Hematopoietic multipotent progenitor cell treated with erythropoietin and hydrocortisone succinate and interleukin-3 and kit ligand, for 17 days (in vitro differentiated cells): ENCODE measurements at places on chromosomes 4 and X.

- no peak for DNase-seq
Observed at GRCh38 chr4:38581426-38582106, 82.4 kb upstream of the KLF3 start.

DNA sequence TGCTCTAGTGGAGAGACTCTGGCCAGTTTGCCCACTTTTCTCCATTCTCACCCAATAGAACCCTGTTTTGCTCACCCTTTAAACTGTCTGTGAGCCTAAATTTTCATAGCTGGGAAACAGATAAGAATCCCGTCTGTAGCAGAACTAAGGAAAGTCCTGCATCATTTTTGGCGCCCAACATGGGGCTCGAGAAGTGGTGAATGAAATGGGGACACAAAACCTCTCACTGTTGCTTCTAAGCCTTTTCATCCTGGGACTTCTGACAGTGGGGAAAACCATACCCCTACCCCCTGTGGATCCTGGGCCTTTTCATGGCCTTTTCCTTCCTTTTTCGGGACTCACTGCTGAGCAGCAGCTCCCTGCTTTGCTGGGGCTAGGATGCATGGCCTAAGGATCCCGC, 189.9 kb downstream of the INPP4B start:
- DNase-seq, result no peak

DNA sequence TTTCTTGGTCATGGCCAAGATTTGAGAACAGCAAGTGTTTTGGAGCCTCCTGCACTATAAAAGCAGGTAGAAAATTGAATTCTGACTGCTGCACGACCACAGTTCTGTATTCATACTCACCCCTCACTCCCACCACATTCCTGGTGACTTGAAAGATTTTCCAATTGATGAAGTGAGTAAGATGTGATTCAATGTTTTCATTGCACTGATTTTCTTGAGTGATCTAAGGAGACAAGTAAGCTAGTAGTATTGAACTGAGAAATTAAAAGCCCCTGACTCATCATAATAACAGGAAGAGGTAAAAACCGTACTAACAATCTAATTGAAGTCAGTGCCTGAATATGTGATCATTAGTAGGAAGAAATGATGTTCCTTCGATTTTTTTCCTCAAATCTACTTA, 6.1 kb upstream of the SEC24D start:
- no peak for DNase-seq

DNA sequence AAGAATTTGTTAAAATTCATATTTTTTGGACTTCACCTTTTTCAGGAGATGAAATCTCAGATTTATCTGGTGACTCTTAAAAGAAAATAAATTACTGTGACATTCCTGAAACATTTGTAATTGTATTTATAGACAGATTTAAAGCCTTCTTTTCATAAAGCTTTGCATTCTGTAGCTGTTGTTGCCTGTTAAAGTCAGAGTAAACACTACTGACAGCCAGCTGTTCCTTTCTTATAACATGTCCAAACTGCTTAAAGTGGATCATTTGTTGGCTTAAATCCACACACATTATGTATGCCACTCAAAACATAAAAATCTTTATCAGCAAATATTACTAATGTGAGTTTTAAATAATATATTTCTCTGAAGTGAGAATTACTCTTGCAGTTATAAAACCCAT, 157.5 kb downstream of the TECRL start:
- DNase-seq, result no peak

GRCh38 chr4:7198440-7199128, 6.2 kb downstream of the SORCS2 start:
- no peak for DNase-seq

- no peak for DNase-seq
Observed at GRCh38 chr4:40562208-40562607, 67.5 kb downstream of the RBM47 start.

DNA sequence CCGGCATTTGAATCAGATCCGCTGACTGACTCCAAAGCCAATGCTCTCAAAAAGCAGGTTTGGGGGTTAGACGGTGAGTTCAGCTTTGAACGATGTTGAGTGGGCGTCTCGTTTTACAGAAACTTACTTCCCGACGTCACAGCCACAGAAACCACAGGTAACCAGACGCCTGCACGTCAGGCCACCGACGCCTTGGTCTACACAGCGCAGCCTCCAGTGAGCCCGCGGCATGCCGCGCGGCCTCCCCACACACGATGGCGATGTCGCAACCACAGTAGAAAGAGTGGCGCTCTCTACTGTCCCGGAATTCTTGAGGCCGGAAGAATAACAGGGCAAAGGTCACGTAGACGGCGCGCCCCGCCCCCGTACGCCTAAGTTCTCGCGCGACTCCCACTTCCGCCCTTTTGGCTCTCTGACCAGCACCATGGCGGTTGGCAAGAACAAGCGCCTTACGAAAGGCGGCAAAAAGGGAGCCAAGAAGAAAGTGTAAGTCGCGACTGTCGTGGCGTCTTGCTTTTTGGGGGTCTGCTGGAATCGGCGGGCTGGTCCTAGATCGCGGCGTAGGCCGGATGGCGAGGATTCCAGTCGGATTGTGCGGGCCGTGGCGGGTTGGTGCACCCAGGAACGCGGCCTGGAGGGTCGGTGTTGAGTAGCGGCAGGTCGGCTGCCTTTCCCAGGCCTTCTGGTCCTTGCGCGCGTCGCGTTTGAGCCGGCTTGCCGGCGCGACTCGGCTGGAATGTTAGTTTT, at the start of gene RPS3A:
TSS of gene RPS3A (plus strand) at position 400 of the 747 bp plus-strand sequence. CDS start at position 425, 25 bp downstream.
- DNase-seq, result peak; percentile 96

GRCh38 chr4:71221510-71222466, 117.0 kb upstream of the SLC4A4 start:
- DNase-seq, result no peak

DNA sequence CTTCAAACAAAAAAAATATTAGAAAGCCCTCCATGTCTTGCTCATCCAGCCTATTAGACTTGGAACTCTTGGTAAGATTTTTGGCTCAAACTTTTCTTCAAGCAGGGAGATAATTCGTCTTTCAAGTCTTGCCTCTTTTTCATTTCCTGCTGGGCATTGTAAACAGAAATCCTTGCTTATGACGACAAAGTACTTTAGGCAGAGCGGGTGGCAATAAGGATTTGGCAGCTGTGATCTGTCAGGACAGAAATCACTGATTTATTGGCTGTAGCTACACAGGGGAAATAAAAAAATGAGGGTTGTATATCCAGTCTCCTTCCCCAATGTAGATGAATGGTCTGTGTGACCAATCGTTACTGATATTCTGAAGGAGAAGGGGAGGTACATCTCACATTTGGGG, 121.6 kb downstream of the SLC4A4 start:
- DNase-seq, result no peak

- DNase-seq, result no peak
Observed at GRCh38 chr4:148055844-148056243, 324.0 kb downstream of the ARHGAP10 start.

DNA sequence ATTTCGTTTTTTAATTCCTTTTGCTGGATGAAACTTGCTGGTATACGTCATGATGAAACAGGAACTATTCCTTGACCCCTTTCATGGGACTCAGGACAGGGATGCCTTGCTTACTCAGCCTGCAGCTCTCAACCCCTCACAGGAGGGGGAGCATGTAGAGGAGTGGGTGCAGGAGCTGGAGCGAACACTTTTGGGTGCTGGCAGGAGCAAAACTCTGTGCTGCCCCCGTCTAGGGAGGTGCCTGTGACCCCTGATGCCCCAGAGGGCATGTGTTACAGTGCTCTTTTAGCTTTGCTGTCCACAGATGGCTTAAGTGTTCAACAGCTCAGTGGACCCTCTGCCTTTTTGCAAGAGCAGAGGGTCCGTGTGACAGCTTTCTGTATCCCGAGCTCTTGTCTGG, 56.8 kb upstream of the TEX13C start:
- no peak for DNase-seq

- DNase-seq, result no peak
Observed at GRCh38 chrX:25072247-25072646, 56.5 kb upstream of the ARX start.

GRCh38 chr4:154137320-154137905, 348.5 kb upstream of the SFRP2 start:
- DNase-seq, result no peak

GRCh38 chrX:108468486-108468885, 28.8 kb downstream of the COL4A5 start:
- no peak for DNase-seq

DNA sequence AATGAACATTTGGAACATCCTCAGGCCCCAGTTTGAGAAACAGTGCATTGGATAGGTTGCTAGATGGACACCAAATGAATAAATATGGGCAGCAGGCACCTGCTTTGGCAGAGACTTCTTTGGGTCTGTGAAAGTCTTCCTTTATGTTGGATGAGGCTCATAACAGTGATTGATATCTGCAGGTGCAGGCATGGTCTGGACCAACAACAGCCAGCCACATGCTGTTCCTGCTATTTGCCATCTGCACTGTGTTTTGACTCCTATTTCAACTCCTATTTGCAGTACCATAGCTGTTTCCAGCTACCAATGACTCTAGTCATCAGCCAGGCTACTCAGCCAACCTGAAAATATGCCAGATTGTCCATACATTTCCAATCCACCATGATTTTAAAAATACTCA, 60.9 kb downstream of the ANAPC4 start:
- no peak for DNase-seq

DNA sequence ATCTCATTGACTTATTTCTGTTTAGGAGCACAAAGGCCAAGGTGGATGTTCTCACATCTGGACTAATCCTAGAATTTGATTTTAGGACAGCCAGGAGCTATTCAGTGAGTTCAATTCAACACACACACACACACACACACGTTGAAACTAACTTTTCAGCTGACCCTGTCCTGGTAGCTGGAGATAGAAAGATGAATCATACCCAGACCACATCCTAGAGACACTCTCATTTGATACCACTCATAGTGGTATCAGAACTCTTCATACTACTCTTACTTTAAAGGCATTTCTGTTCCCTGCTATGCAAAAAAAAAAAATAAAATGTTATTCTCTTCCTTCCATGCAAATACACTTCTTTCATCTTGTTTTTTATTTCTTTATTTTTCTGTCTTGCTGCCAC, 36.7 kb downstream of the KLF8 start:
- no peak for DNase-seq

- DNase-seq, result no peak
Observed at GRCh38 chrX:120794525-120794975, 81.1 kb downstream of the CT47B1 start.

GRCh38 chr4:136302566-136302965, 1229.7 kb downstream of the PCDH18 start:
- DNase-seq, result no peak
